ENCODE measurements at places on chromosomes 2 and 18.

DNA sequence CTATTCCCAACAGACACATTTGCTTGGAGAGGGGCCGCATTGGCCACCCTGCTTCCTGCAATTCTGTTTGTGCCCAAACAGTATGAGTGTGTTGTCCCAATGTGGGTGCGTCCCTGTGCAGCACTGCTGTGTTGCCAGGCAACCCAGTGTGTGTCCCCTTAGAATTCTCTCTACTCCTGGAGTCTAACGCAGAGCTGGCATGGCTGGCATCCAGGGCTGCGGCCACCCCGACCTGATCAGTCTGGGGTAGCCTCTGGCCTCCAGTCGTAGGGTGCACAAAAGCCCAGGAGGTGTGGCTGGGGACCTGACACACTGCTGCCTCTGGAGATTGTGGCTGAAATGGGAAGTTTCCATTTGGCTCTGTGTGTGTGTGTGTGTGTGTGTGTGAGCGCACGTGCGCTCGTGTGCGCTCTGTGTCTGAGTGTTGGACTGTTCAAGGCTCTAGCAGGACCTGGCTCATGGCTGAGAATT lies 48.0 kb downstream of the TEX44 start:
- peak; percentile 68 for DNase-seq

GRCh38 chr2:240791221-240791800 lies 28.7 kb downstream of the KIF1A start:
- no peak for DNase-seq

DNA sequence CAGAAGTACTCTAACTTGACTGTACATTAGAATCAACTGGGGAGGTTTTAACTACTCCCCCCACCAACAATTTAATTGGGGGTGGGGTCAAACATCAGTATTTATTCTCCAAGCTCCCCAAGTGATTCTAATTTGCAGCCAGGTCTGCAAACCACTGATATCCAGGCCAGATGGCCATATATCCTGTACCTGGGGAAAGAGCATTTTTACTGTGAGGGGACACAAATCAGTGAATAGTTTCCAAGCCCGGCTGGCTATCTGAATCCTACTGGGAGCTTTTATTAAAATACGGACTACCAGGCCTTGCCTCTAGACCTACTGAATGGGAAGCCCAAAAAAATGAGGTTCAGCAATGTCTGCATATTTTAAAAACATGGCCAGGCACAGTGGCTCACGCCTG lies 88.5 kb downstream of the TCF4 start:
- DNase-seq: no peak

GRCh38 chr2:118464046-118464445 lies 375.8 kb downstream of the INSIG2 start:
- no peak for DNase-seq

DNA sequence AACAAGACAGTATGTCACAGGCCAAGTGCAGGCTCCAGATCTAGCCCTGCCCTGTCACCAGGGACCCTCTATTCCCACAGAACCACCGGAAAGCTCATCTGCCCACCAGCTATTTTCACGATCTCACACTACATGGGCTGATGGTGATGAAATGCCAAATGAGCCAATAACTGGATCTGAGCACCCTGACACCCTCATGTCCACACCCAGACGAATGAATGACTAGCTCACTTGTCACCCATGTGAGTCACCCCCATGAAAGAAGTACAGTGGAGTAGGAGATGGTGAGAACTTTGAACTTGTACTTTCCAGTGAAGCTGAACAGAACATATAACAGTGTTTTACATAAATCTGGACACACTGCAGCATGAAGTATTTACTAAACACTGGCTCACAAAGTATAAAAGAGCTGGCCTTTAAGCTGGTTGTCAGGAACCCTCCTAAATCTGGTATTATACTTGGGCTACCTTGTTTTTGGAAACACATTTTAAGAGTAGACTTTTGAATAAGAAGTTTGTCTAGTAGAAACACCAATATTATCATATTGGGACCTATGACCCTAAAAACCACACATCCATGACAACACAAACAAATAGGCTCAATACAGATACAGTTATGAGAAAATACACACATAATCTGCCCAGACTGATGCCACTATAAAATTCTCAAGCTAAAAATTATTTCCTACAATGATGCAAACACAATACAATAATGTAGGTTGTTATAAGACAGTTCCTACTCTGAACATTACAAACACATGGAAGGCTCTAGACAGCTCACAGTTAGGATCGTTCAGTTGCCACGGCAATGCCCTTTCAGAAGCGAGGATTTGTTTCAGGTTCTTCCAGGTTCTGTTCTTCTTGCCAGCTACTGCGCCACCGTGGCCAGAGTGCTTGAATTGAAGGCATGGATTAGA lies 19.0 kb downstream of the INO80C start:
- no peak for DNase-seq

- DNase-seq: no peak
These were observed 239.5 kb upstream of the SALL3 start for GRCh38 chr18:78739882-78740677.

- no peak for DNase-seq
These were observed 23.7 kb downstream of the TIMM21 start for GRCh38 chr18:74171910-74172606.

DNA sequence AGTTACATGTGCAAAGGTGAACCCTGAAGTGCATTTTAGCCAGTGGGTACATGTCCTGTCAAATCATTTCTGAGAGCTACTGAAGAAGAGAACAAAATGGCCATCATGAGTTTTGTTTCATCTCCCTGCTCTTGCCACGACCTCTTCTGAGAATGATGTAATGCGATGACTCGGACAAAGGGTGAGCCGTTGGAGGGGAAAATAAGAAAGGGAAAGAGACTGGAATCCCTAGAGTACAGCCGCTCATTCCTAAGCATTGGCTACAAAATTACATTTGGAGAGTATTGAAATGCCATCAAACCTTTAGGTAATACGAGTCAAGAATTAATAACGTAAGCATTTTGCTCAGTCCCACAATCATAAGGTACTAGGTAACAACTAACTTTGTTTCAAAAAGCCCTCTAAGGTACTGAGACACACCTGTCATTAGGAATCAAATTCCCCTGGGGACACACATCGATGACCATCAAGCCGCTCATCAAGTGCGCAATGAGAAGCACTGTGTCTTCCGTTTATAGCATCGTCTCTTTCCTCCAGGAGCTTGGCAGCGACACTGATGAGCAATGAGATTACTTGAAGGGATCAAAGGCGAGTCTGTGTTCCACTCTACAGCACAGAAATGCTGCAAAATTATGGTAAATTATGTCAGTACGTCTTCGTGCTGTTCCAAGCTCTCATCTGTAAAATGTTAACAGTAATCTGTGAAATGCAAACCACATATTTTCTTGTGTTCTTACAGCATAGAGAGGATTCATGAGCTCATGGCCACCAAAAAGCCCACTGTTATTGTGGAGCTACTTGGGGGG lies 97.3 kb upstream of the PIEZO2 start:
- DNase-seq: peak; percentile 63

- no peak for DNase-seq
These were observed 344.8 kb downstream of the TGIF1 start for GRCh38 chr18:3794537-3795348.

DNA sequence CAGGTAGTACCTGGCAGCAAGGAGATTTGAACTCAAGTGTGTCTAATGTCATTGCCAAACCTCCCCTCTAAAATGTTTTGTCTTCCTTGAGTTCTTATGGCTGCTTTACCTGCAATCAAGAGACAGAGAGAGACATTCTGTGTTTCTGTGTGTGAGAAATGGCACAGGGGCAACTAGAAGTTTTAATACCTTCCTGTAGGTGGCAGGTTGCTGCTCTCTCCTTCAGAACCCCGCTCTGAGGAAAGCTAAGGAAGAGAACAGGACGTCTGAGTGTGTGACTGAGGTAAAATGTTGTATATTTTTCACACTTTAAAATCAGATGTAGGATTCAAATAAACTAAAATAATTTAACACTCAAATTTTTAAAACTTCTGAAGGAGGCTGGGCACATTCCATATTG lies 19.2 kb downstream of the DTNA start:
- DNase-seq: no peak

GRCh38 chr2:4020153-4020552 lies 316.8 kb downstream of the DCDC2C start:
- no peak for DNase-seq

DNA sequence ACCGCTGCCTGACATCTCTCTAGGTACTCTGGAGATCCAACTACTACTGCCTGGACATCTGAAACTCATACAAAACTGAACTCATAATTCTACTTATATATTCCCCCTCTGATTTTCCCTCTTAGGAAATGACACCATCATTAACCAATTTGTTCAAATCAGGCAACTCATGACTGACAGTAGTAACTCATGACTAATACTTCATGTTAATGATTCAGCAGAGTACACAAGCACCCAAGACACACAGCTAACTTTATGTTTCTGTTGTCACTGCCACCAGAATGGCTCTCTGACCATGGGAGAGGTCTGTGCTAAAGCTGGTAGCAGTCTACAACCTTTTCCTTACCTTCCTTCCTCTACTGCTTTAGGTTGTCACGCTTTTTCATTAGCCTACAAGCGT lies 91.1 kb downstream of the ITSN2 start:
- DNase-seq: no peak

GRCh38 chr2:188678882-188679281 lies 295.3 kb upstream of the COL3A1 start:
- no peak for DNase-seq

- DNase-seq: peak; percentile 32
These were observed 32.0 kb downstream of the YPEL5 start for GRCh38 chr2:30178618-30179434.

DNA sequence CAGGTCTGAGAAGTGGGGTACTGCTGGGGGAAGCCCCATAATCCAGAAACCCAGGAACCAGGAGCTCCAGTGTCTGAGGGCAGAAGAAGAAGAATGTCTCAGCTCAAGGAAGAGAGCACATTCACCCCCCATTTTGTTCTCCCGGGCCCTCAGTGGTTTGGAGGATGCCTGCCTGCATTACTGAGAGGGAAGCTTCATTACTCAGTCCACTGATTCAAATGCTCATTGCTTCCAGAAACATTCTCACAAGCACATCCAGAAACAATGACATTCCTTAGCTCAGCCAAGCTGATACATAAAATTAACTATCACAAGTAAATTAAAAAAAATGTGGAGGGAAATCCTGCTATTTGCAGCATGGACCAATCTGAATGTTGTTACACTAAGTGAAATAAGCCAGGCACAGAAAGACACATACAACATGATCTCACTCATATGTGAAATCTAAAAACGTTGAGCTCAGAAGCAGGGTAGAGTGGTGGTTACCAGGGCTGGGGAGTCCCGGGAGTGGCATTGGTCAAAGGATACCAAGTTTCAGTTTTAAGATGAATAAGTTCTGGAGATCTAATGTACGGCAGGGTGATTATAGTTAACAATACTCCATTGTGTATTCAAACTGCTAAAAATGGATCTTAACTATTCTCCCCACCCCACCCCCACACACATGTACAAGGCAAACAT lies 459.3 kb downstream of the GALR1 start:
- DNase-seq: no peak

GRCh38 chr2:208906330-208906729 lies 499.7 kb downstream of the PTH2R start:
- DNase-seq: no peak

- no peak for DNase-seq
These were observed 45.1 kb upstream of the TNFRSF11A start for GRCh38 chr18:62280058-62280457.

GRCh38 chr2:32715981-32716380 lies 88.1 kb downstream of the TTC27 start:
- DNase-seq: peak; percentile 36

GRCh38 chr2:162490761-162491470 lies 147.0 kb downstream of the GCA start:
- no peak for DNase-seq

DNA sequence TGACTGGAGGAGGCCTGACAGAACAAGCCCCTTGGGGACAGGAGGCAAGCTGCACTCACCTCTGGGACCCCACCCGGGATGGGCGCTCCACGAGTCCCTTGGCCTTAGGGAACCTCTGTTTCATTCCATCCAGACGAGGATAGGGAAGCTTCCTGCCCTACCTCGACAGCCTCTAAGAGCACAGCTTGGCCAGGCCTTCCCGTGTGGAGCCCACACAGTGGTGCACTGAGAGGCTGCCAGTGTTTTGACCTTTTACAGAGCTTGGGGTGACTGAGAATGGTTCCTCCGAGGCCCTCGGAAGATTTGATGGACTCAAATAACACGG lies 91.4 kb upstream of the SMAD7 start:
- DNase-seq: no peak

GRCh38 chr18:2847317-2848246 lies 776 bp downstream of the EMILIN2 start:
- peak; percentile 52 for DNase-seq

DNA sequence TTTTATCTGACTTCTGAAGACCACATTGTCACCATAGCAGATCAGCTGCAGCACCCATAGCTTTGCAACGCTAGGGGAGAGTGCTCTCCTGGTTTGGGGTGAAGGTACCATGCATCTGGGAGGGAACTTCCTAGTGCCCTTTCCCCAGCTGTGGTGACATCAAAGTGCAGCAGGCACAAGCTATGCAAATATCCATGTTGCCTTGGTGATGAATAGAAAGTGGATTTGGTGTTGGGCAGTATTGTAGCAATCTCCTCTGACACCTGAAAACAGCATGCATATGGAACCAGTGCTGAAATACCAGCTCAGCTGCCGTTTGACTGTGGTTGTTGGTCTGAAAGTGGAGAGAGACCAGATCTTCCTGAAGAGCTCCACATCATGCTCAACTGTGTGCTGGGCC lies 37.1 kb downstream of the BCL2L11 start:
- DNase-seq: no peak

DNA sequence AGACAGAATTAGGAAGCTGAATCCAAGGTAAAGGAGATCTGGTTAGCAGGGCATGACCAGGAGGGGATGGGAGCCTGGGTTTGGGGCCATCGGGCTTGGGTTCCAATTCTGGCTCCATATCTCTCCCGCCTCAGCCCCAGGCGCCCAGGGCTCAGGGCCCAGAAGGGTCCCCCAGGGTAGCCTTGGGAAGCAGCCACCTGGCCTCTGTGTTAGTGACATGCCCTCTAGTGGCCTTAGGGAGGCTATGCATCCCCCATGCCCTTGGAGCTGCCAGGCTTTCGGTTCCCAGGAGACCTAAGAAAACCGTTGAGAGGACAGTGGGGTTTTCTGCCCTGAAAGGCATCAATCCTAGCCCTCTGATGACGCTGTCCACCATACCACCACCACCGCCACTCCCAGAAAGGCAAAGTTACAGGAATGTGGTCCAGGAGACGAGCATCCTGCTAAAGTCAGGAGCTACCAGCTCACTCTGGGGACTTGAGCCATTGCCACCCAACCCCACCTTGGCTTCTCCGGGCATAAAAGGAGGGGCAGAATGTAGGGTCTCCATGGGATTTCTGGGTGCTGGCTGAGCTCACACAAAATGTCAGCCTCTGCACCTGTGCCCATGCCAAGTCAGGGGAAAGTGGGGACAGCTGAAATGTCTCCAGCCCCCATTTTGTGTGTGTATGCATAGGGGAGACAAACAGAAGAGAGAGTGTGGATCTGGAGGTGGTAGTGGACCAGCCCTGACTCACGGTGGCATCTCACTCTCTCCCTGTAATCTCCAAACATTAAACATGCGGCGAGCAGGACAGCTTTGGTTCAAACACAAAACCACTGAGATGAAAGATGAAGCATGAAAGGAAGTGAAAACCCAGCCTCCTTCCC lies 56.5 kb downstream of the EMX1 start:
- DNase-seq: peak; percentile 51
